ENCODE measurements at places on chromosomes 5 and 9.

DNA sequence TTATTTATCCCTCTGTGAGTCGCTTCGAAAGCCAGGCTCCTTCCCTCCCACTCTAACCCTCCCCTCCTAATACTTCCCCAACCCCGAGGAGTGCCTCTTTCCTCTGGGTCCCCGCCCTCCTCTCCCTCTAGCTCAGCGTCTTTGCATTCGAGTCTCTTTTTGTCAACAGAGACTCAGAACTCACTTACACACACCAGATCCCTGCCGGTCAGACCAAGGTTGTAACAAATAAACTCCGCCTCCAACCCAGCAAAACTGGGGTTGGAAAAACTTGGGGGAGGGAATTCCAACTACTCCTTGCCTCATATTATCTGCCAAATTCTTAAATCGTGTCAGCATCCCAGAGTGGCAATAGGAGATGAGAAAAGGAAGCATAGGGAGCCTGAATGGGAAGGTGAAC is at the start of gene HTR1A:
Gene HTR1A, minus strand, starts transcription at position 167 of the 400 bp plus-strand sequence. CDS start 726 bp downstream, outside the sequence.
- no peak for DNase-seq

DNA sequence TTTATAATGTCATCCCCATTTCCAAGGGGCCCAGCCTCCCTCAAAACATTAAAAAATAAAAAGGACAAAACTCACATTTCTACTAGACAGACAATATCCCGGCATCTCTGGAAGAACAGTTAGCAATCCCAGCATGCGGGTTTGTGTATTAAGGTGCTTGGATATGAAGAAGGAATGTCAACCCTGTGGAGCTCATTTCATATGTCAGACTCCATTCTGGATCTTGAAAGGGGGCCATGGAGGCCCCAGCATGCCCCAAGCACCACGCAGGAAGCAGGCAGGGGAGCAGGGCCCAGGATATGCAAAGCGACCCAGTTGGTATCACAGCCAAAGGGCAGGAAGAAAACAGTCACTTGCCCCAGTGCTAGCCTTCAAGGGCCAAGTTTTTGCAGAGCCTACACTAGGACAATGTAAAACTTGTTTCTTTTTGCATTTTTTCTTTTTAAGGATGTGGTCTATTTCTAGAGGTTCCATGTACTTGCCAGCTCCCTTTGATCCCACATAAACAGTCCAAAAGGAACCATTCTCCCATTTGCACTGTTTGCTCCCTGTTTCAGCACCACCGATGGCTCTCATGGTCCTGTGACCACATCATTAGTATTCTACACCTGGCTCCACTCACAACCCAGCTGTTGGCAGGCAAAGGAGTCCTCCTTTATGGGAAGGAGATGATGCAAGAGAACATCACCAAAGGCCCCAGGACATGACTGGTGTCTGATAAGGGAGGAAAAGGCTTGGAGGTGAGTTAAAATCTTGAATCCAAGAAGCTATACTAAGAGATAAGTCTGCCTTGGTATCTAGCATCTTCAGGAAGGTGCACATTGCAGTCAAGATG is 58.3 kb downstream of the FGF1 start:
- DNase-seq = no peak

DNA sequence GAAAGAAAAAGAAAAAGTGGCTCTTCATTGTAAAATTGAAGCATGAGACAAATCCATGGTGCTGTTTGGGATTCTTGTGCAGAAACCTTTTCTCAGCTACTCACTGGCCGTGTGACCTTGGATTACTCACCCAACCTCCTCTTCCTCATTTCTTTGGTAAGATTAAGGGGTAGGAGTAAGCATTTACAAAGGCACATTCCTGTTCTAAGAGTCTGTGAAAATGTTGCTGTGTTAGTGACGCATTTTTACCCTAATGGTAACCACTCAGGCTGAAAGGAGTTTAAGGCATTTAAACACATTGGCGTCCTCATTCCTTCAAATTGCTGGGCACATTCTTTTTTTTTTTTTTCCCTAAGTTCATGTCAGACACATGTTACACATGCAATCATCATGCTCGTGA is 4.3 kb downstream of the RAI14 start:
- no peak for DNase-seq

DNA sequence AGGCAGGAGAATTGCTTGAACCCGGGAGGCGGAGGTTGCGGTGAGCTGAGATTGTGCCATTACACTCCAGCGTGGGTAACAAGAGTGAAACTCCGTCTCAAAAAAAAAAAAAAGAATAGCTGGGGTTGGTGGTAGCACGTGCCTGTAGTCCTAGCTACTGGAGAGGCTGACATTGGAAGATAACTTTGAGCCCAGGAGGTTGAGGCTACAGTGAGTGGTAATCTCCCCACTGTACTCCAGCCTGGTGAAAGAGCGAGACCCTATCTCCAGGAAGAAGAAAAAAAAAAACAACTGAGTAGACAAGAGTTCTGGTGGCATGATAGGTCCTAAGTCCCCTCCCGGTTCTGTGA is 26.3 kb downstream of the GOLGA2 start:
- no peak for DNase-seq

DNA sequence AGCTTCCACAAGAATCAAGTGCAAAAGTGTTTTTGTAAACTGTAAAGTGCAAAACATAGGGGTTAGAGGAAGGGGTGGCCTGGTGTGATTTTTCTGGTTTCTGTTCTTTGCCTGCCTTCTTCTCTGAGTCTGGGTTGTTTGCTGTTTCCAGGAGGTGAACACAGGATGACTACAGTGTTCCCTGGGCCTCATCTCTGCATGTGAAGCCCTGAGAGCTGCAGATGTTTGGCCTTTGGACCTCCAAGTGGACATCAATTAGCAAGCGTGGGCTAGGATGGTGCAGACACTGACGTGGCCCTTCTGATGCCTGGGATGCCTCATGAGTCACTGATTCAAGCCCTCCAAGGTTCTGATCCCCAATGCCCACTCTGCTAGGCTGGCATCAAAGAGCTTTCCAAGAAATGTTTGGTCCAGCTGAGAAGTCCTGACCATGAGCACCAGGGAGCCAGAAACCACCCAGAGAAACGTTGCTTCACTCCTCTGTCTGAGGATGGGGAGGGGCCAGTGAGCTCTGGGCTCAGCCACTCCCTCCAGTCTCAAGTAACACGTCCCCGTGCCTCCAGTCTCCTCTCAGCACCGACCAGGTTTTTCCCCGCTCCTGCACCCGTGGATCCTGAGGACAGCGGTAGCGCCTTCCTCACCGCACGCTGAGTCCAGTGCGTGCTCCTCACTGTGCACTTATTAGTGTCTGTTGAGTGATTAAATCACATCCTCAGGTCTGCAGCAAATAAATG is 7.6 kb downstream of the IL9 start:
- DNase-seq = no peak

- DNase-seq = no peak
Observed at GRCh38 chr5:95261437-95262175, 23.3 kb downstream of the MCTP1 start.

- no peak for DNase-seq
Observed at GRCh38 chr5:60520451-60521227, 179.3 kb downstream of the DEPDC1B start.

DNA sequence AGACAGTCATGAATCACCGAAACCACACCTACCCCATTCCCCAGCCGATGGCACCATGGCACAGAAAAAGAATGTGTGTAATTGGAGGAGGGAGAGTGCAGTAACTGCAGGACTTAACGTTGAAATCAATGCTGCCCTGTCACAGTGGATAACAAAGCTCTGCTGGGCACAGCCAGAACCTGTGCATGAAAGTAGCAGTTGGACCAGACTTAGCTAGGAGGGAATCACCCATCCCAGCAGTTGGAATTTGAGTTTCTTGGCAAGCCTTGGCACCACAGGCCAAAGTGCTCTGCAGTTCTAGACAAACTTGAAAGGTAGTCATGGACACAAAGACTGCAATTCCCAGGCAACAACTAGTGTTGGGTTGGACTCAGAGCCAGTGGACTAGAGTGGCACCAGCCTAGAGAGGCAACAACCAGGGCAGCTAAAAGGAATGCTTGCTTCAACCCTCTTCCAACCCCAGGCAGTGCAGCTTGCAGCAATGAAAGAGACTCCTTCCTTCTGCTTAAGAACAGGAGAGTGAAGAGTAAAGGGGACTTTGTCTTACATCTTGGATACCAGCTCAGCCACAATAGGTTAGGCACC is 19.1 kb downstream of the TMEM232 start:
- no peak for DNase-seq

DNA sequence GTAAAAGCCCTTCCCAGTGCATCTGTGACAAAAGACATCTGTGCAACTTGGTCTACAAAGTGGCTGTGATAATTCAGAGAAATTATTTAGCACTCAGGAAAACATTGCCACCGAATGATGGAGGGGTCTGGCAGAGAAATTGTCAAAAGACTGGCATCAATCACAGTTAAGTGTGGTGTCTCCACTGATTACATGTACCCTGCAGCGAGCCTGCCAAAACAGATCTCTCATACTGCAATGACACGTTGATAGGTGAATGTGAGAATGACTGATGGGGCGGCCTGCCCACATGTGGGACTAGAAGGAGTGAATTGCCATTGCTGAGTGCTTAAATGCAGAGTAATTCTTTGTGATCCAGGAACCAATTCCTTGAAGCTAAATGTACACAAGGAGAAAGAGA is 136.4 kb upstream of the PCSK5 start:
- DNase-seq = no peak

DNA sequence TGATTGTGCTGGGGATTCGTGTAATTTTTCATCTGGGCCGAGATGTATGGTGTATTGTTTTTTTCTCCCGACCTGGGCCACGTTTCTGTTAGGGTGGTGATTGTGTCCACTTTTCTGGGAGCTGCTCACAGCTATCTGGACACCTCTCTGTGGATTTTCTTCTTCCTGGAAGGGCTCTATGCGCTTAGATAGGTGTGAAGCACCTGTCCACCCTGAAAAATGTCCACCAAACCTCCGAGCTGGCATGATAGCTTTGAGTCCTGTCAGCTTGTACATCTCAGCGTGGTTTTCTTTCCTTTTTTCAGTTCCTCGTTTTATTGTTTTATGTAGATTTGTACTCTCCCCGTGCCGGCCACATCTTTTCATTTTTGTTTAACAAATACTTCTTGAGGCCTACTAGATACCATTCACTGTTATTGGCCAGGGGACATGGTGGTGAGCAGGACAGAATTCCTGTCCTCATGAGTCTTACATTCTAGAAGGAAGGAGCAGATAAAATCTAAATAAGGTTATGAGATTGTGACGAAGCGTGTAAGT is 1.1 kb downstream of the UGCG start:
- no peak for DNase-seq

GRCh38 chr5:158874792-158875191 is 224.9 kb downstream of the EBF1 start:
- no peak for DNase-seq

DNA sequence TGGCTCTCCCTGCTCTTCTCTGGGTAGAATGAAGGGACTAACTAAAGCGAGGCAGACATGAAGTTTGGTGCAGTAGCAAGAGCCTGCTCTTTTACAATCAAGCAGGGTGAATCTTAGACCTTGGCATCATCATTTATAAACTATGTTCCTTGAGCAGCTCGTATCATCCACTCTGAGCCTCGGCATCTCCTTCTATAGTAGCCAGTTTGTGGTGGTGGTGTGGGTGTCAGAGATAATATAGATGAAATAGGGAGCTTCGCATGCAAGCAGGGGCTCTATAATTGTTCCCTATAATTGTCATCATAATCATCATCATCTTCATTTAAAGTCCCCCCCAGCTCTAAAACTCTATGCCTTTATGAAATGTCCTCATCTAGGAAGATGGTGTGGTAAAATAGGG is 72.5 kb upstream of the SAP30L start:
- DNase-seq = no peak

DNA sequence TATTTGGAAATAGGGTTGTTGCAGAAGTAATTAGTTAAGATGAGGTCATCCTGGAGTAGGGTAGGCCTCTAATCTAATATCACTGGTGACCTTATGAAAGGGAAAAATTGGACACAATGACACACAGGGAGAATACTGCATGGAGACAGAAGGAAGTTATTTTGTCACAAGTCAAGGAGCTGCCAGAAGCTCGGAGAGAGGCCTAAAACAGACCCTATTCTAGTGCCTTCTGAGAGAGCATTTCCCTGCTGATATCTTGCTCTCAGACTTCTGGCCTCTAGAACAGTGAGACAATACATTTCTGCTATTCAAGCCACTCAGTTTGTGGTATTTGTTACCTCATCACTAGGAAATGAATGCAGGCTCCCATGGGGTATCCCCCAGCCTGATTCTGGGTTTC is 332.9 kb downstream of the CSNK1G3 start:
- no peak for DNase-seq

DNA sequence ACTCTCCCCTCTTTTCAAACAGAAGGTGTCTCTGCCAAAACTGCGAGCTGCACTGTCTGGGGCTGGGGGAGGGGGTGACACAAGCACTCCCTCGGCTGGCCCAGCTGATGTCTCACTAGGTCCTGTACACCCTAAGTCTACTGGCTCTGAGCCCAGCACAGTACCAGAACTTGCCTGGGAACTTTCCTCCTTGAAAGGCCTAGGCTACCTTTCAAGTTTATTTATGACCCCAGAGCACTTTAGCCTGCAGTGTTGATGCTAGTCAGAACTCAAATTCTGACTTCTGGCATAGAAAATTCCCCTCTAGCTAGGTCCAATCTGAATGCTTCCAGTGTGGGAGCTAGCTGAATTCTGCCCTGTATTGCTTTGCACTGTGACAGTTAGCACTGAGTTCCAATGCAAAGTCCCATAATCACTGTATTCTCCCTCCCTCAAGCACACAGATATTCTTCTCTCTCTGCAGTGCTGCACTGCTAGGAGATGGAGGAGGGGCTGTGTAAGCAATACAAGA is 10.5 kb downstream of the LURAP1L start:
- no peak for DNase-seq

- DNase-seq = no peak
Observed at GRCh38 chr9:131675437-131676022, 64.3 kb downstream of the RAPGEF1 start.

- no peak for DNase-seq
Observed at GRCh38 chr5:63121471-63121870, 542.9 kb downstream of the LRRC70 start.

GRCh38 chr5:91266184-91266705 is 116.9 kb downstream of the ARRDC3 start:
- no peak for DNase-seq

GRCh38 chr9:98533132-98533531 is 175.6 kb downstream of the GABBR2 start:
- no peak for DNase-seq

DNA sequence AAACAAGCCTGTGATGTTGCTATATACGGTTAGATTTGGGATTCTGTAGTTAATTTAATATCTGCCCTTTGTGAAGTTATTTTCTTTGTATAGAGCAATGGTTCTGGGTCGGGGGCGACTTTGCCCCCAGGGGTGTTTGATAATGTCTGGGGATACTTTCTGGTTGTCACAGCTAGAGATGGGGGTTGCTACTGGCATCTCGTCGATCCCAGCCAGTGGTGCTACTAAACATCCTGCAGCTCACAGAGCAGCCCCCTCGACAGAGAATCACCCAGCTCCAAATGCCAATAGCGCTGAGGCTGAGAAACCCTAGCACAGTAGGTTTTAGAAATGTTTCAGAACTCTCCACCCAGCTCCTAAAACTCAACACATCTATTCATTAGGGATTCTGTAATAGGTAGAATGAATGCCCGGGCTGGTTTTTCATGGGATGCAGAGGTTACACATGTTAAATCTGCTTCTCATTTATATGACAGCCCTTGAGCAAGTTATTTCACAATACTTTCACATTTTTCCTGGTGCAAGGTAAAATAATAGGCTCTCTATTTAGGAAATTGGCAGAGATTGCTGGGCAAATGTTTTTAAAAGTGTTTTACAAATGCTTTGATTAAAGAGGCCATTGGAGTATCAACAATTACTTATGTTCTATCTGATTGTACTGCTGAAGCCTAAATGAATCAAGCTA is 75.2 kb upstream of the CTSL start:
- no peak for DNase-seq

Measured in activated T-helper 1 cell treated with anti-CD3 and anti-CD28 coated beads, Interleukin-2, amount 50 U/mL, for 16 hours (primary cell).